ENCODE measurements at places on chromosomes 6 and 20. TPM values are rescaled to one million over a fixed set of nuclear protein-coding genes. Genes with fewer than 3 reads are reported as not detected.
A peak's percentile ranks its signal among the peaks of the same experiment; 100 is the strongest.

GRCh38 chr6:123415844-123416468 lies 220.8 kb downstream of the TRDN start:
- peak; percentile 56 for DNase-seq

DNA sequence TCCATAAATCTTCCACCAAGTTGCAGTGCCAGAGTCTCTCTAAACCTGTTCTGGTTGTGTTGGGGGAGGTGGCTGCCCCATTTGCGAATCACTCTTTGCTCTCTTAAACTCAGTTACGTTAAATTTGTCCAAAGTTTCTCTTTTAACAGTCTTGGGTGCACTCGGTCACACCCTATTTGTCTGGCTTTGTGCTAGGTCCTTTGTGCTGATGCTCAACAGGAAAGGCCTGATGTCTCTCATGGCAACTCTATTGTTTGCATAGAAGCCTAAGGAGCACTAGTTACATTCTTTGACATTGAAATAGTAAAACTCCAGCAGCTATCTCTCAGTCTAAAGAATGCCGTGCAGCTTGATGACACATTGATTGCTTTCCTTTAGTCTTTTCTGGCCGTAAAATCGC lies 105.1 kb downstream of the TRMT11 start:
- no peak for DNase-seq

GRCh38 chr6:43747784-43748183 lies 22.2 kb upstream of the VEGFA start:
- DNase-seq, result no peak

SNTA1 gene
- 14.8 TPM for total RNA-seq

DNA sequence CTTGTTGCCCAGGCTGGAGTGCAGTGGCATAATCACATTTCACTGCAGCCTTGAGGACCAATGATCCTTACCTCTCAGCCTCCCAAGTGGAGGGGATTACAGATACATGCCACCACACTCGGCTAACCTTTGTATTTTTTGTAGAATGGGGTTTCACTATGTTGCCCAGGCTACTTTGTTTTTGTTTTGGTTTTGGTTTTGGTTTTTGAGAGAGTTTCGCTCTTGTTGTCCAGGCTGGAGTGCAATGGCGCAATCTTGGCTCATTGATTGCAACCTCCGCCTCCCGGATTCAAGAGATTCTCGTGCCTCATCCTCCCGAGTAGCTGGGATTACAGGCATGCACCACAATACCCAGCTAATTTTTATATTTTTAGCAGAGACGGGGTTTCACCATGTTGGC lies 105.5 kb downstream of the BMP7 start:
- no peak for DNase-seq

- no peak for DNase-seq
Observed at GRCh38 chr6:73364549-73364948, 2.1 kb downstream of the KHDC3L start.
